ENCODE measurements at places on chromosomes 2 and 18.

DNA sequence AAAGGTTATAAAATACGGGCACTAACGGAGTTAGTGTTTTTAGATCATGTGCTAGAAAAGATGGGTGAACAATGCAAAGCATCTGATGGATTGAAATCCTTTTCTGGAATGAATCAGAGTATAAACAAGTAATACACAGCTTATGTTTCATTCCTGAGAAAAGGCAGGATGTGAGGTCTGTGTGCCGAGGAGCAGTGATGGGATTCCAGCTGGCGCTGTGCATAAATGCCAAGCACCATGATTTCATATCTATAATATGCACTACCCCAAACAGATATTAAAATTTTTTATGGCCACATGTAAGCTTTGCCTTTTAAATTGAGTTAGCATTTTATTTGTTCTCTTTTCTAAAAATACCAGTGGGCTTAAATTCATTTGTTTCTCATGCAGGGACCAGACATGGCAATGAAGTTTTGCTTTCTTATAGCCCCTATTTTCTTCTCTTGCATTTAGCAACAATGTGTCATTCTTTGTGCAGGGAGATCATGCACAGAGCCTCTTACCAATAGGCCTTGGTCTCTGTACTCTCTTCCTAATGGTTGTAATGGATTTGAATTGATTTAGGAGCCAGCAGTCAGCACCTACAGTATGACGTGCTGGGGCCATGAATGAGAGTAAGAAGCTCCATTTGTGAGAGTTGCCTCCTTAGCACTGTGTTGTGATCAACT, 323.9 kb downstream of the SLC8A1 start:
- DNase-seq = no peak

DNA sequence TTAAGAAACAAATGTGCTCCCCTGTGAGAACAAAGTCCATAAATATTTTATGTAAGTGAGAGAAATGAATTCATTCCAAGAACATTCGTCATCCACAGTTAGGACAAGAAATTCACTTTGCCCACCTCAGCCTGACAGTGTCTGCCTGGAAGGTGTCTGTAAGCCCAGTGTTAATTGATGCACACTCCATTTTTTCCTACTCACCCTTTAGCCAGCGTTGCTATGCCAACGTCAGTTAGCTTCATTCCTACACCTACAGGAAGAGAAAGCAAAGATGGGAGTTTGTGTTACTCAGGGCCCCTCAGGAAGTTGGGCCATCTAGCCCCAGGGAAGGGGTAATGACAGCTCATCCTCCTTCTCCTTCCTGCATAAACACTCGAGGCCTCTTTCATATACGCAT, 131.0 kb downstream of the ALPK2 start:
- no peak for DNase-seq

DNA sequence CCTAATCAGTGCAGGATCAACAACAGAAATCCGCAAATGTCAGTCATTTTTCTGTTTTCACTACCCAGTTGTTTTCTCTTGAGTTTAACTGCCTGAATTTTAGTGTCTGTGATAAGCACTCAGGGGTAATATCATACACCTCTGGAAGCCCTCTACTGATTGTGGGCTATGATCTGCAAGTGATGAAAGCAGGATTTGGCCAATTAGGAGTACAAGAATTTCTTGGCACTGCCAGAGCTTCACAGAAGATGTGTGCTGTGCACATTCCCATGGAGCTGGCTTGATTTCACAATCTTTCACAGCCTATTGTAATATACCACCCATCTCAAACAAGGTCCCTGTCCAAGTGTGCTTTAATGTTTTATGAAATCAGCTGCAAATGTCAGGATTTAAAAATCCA, 27.3 kb upstream of the TDRD15 start:
- DNase-seq = no peak

DNA sequence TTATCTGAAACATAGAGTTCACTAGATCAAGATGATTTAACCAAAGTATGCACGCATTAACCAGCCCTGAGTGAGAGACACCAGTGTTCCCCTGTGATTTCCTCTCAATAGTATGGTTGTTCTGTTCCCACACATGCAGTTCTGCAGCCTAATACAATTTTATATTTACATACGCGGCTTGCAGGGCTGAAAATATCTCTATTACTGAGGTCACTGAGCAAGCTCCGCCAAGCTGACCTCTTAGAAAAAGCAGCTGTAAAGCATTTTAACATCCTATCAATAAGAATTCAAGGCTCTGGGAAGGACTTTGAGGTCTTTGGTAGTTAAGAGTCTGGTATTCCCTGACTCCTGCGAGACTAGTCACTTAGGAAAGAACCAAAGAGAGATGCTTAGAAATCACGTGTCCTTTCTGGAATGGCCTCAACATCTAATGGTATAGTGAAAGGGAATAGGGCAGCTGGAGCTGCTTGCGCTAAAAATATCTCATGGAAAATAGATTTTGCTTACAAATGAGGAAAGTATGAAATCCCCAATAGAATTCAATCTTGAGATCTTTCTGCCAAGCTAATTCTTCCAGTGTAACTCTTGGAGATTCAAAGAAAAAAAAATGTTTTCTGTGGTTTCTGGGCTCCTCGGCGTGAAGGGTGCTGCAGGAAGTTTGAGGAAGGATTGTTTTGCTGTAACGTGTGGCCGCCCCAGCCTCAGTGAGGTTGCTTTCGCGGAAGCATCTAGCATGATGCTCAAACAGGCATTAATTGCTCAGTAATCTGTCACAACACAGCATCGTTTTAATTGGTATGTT, 59.2 kb downstream of the DOCK10 start:
- DNase-seq = no peak

DNA sequence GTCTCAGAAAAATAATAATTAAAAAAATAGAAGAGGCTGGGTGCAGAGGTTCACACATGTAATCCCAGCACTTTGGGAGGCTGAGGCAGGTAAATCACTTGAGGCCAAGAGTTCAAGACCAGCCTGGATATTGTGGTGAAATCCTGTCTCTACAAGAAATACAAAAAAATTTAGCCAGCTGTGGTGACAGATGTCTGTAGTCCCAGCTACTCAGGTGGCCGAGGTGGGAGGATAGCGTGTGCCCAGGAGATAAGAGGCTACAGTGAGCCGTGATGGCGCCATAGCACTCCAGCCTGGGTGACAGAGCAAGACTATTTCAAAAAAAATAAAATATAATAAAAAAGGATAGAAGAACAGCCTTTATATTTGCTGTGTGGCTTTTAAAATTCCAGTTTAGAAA, 35.9 kb downstream of the SMC6 start:
- DNase-seq = no peak

- DNase-seq = no peak
These were observed 31.1 kb downstream of the SPAG16 start for GRCh38 chr2:213315168-213315876.

GRCh38 chr18:14922965-14923565, 175.1 kb downstream of the ANKRD30B start:
- no peak for DNase-seq

- DNase-seq = peak; percentile 85
These were observed 569 bp downstream of the PDK1 start for GRCh38 chr2:172556284-172557033.

DNA sequence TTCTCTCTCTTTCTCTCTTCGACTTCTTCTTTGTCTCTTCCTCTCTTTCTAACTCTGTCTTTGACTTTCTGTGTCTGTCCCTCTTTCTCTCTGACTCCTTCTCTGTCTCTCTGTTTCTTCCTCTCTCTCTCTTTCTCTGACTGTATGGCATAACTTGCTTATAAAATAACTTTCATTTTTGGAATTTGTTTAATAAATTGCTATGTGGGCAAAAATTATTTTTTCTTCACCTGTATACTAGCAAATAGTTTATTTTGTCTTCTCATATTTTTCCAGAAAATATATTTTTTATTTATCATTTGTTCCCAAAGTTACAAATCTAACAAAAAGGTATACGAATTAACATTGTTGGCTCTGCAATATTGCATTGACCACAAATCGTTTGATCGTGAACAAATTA, 305.7 kb upstream of the FAM98A start:
- DNase-seq = no peak

- peak; percentile 16 for DNase-seq
These were observed 51.3 kb downstream of the BCL11A start for GRCh38 chr2:60502144-60502543.

GRCh38 chr2:100290718-100291151, 31.6 kb downstream of the LONRF2 start:
- no peak for DNase-seq

- peak; percentile 72 for DNase-seq
These were observed 1304.3 kb upstream of the DDX18 start for GRCh38 chr2:116510117-116510671.

GRCh38 chr2:217418090-217418489, 558.2 kb upstream of the TNP1 start:
- DNase-seq = no peak
